Fibroblast of skin of back (primary cell): ENCODE measurements at places on chromosomes 16 and 17.
A peak's percentile ranks its signal among the peaks of the same experiment; 100 is the strongest.

- DNase-seq = no peak
These were observed 10.0 kb upstream of the CYTH1 start for GRCh38 chr17:78791840-78792709.

GRCh38 chr17:34486761-34487160, 92.6 kb upstream of the TMEM132E start:
- DNase-seq = no peak

GRCh38 chr16:11506741-11507305, 79.9 kb downstream of the LITAF start:
- no peak for DNase-seq

- DNase-seq = no peak
These were observed 13.0 kb downstream of the RARA start for GRCh38 chr17:40321961-40322357.

- DNase-seq = no peak
These were observed 11.4 kb upstream of the FADS6 start for GRCh38 chr17:74904687-74905409.

DNA sequence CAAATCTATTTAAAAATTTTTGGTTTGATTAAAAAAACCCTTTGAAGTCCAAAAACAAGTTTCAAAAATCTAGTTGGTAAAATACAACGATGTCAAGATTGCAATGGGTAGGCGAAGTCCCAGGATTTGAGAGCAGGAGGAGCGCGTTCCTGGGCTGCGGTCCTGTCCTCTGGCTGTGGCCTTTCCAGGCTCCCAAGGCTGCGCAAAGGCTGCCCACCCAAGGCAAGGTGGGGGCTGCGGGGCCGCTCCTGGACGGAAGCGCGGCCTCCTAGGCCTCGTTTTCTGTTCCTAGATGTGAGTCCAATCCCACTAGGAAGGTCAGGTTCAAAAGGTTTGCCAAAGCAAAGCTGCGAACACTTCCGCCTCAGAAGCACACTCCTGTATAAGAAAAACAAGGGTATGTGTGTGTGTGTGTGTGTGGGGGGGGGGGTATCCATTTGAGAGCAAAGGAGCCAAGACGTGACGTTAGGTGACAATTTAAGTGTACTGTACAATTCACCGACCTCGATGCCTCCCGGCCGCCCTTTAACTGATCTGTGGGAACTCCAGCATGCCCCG, 9.2 kb downstream of the AHSP start:
- DNase-seq = no peak

DNA sequence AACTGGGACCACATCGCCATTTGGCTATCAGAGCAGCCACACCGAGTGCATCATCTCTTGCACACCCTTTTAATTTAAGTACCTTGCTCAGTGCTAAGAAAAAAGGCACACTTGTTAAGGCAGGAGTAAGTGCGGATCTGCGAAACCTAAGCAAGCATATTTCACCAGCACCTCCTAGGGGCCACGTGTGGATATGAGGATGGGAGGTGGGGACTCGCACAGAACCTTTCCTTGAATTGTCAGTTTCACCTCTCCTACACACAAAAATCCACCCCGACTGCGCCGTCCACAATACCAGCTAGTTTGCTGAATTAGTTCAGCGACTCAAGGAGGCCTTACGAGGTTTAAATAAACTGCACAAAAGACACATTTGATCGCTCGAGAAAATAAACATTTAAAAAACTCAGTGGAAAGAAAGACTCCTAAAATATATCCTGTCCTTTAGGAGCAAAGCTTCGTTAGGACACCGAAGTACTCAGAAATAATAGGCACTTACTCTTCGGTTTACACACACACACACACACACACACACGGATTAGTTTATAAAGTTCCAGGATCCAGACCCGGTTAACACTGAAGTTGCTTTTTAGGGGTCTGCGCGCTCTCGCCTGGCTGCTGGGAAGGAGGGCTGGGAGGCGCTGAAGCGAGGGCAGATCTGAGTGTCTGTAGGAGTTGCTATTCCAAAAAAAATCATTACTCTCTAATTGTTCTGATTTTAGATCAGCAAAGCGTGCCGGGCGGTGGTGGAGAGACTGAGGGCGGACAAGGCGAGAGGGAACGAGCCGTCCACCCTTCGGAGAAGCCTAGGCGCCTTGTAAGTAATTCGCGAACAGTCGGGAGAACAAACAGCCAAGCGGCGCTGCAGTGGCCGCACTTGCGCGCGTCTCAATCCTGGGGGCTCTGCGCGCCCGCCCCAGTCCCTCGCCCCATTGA, 1.0 kb upstream of the KCNJ2 start:
- peak; percentile 58 for DNase-seq

DNA sequence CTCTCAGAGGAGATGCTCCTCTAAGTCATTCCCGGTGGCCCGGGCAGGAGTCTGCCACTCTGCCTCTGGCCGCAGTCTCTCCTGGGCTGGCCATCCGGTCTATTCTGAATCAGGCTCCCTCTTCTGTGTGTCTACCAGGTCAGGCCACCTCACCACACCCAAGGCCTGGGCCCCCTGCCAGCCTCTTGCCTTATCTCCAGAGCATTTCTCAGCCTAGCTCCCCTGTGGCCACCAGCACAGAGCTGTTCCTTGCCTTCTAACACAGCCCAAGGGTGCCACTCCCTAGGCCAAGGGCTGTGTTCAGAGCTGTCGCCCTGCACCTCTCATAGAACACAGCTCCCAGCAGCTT, 55.3 kb downstream of the MYO18A start:
- DNase-seq = no peak

DNA sequence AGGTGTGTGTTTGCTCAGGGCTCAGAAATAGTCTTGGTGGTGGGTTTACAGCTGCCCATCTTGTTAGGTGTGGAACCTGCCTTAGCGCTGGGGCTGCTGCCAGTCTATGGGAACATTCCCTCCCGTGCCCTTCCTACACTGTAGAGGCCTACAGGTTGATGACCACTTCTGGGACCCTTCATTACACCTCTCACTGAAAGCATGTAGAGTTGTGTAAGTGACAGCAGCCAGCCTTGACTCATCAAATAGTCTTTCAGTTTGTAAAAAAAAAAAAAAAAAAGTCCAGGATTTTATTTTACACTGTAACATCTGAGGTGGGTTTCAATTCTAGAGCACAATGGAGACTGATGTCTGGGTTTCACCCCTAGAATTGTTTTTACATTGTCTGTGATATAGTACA, 193.9 kb downstream of the SPECC1 start:
- no peak for DNase-seq

DNA sequence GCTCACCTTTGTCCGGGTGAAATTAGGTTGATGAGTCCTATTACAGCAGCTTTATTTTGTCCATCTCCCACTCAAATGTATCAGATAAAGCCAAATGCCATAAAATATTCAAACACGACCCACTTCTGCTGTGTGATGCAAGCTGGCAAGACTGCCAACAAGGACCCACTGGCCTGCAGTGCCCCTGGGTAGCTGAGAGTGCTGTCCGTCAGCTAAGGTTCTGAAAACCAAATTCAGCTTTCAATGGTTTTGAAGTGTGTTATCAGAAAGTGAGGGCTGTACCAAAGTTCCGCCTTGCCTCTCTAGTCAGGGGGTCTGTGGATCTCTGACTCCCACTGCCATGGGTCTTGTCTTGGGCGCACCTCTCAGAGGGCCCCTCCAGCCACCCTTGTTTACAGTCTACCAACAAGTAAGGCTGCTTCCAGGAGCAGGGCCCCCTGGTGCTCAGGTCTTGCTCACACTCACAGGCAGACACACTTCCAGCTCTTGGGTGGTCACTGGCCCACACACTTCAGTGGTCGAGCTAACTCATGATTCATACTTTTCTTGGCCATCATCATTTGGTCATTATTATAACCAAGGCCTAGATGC, 10.5 kb upstream of the CCDC182 start:
- DNase-seq = no peak

DNA sequence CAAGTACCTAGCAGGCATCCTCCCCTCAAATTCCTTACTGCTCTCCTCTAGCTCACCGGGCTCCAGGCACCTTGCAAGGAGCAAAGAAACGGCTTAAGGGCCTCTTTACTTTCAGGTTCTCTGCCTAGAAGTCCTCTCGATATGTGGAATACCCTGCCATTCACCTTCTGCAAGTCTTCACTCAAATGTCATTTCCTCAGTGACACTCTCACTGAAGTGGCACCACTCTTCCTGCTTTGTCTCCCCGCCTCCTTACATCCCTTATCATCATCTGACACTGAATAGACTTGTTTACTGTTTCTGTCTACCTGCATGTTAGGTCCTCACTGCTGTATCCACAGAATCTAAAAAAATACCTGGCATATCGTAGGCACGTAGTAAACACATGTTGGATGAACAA, 947 bp downstream of the SLC7A6OS start:
- no peak for DNase-seq

DNA sequence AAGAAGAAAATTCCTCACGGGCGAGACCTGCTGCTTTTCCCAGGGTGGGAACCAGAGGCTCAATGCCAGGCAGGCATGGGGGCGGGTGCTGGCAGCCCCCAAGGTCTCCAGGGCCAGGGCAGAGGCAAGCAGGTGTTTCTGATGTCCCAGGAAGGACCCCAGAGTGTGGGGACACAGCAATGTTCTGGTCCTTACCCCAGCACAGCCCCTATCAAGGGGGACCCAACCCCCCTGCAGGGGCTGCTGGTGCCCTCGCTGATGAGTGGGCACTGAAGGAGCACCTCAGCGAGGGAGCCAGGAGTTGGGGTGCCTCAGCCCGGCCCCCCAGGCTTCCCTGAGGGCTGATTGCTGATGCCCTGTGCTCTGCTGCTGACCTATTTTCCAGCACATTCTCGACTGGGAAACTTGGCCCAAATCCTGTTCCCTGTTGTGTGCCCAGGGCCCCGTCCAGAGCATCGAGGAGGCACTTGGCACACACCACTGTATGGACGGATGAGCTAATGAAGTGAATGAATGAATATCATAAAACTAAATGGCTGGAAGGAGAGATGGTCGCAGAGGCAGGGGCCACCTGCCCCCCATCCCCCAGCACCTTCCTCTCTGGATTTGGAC, 2.8 kb downstream of the DBNDD1 start:
- no peak for DNase-seq

GRCh38 chr16:58492735-58493134, 7.2 kb upstream of the NDRG4 start:
- no peak for DNase-seq

DNA sequence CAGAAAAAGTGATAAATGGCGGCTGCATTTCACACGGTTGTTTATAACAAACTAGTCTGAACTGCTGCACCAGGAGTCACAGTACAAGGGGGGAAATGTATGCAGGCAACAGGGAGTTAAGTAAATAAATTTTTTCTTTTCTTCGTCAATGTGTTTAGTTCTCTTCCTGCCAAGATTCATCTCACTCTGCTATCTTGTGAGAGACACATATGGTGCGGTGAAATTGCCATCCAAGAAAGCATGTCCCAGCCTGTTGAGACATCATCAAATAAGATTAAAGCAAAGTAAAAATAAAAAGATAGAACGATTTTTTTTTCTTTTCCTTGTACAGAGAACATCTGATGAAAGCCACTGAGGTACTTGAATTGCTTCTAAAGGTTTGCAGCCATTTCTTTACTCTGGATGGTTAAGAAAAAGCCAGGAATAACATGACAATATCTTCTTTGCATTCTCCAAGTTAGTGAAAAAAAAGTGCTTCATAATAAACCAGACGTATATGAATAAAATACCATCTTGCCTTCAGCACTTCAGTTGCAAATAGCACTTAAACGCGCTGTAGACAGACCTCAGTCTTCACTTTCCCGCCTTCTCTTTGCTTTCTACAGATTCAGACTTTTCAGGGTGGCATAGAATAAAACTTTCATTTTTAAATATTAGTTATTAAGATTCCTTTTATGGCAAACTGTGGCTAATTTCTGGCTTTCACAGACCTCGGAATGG, 506.2 kb upstream of the ZFHX3 start:
- DNase-seq = no peak

DNA sequence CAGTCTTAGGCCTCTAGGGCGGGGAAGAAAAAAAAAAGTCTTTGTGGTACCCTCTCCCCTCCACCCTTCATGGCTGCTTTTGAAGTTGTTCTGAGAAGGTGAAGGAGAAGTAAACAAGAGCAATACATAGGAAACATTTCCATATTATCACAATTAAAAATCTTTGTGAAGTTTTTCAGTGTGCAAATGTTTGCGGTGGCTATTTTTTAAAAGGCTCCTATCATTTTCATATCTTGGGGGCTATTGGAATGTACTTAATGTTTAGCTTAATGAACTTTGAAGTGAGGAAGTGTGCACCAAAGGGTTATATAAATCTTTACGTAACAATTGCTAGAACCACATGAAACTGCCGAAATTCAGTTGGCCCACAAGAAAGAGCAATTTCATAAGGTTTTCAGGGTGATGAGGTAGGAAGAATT, 7.6 kb downstream of the NOL11 start:
- DNase-seq = no peak

- no peak for DNase-seq
These were observed 146.1 kb upstream of the TOM1L1 start for GRCh38 chr17:54754560-54754959.

DNA sequence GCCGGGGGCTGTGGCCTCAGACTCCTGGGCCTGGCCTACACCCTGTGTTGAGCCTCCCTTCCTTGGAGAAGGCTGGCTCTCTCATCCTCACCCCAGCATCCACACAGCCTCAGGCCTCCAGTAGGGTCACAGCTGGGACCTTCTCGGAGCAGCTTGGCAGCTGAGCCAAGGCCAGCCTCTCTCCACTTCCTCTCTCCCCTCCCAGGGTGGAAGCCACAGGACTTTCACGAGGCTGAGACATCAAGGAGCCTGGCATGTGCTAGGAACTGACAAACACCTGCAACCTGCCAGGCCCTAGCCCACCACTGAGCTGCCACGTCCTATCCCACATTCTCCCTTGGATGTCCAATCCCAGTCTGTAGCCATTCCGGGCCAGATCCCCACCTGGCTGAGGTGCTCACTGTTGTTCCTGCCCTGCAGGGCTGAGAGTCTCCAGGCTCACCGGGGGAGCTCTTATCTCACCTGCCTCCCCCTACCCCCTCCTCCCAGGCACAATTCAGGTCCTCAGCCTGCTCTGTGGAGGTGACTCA, 3.1 kb downstream of the MMP15 start:
- DNase-seq = no peak

DNA sequence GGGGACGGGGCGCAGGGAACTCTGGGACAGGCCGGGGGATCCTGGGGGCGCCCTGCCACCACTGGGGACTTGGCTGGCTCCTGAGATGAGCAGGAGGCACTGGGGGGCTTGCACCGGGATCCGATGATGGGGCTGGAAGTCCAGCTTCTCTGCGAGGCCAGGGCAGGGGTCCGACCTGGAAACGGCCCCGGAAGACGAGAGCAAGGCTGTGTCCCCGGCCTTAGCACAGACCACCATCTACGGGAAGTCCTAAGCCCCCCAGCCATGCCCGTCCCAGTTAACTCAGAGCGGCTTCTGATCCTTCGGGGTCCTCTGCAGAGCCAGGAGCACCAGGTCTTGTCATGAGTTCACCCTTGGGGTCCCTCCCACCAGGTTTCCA, 573 bp downstream of the CDT1 start:
- no peak for DNase-seq

- DNase-seq = no peak
These were observed 51.7 kb upstream of the LGALS9 start for GRCh38 chr17:27579304-27579703.
